CD8-positive, alpha-beta T cell (primary cell): ENCODE measurements at places on chromosomes 1 and 21.

GRCh38 chr1:25467193-25467592 is 36.5 kb downstream of the MACO1 start:
- peak; percentile 34 for DNase-seq

DNA sequence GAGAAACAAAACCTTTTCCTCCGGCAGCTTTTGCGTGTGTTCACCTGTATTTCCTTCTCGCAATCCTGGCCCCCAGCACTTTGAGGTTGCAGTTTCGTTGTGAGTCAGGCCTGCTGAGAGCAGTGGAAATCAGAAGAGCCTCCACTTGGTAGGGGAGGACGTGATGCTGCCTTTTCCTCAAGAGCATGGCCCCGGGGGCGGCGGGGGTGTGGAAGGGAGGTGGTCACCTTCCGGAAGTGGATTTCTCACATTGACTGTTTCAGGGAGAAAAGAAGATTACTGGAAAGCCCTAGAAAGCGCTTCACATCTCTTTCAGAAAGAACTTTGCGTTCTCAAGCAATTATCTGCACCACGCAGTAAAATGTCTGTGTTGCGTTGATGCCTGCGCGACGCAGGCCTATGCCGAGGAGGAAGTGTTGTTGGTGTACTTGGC is 12.2 kb upstream of the IL10 start:
- peak; percentile 59 for DNase-seq

DNA sequence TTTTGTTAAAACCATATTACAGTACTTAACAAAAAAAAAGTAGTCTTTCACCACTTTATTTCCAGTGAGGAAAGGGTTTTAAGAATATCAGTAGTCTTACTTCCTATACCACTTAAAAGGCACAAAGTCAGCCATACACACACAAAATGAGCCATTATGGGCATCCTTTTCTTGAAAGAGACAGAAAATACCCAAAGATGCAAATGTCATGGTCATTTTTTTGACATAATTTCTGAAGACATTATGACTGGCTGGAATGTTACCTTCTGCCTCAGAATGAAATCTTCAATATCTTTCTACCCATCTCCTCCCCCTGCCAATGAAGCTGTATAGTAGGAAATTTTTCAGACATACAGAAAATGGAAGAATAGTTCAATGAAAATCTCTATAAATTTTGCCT is 237.7 kb downstream of the SLC45A1 start:
- no peak for DNase-seq

GRCh38 chr1:82721702-82722101 is 921.0 kb downstream of the ADGRL2 start:
- DNase-seq = no peak

DNA sequence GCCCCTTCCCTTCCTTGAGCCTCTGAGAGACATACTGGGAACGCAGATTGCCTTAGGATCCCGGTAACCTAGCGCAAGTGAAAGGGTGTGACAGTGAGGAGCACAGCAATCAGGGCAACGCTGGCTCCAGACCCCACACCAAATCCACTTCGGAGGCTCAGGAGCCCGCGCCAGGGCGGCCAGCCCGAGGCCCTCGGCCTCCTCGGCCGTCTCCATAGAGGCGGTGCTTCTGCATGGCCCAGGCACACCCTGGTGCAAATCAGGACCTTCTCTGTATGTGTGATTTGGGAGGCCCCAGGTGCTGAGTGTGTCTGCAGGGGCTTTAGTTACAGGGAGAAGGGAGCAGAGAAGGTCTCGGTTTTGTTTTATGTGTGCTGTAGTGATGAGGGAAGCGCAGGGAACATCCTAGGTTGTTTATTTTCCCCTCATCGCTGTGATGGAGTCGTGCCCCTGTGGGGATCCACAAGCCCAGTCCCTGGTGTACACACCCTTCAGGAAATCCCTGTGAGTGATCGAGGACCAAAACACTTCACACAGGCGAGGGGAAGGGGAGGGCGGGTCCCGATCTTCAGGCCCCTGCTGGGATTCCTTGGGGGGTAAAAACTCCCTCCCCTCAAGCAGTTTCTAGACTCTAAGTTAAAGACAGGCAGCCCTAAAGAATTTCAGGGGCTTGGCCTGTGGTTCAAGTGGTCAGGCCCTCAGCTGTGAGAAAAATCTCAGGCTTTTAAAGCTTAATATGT is 9.4 kb downstream of the KIAA1614 start:
- no peak for DNase-seq

DNA sequence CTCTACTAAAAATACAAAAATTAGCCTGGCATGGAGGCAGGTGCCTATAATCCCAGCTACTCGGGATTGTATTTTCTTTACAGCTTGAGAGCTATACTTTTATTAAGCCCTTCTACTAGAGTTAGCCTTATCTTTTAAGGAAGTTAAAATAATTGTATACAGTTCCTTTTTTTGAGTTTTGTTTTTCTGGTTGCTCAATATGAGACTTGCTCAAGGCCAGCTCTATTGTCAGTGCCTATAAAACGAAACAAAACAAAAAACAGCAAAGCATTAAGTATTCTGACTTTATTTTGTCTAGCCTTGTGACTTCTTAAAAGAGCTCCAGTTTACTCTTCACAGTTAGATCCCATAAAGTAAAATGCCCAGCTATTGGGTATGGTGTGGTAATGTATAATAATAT is 17.2 kb downstream of the PKN2 start:
- DNase-seq = no peak

- DNase-seq = no peak
Measured at GRCh38 chr1:182699393-182700350, 15.3 kb upstream of the RGS8 start.

- no peak for DNase-seq
Measured at GRCh38 chr1:62753031-62753965, 30.6 kb upstream of the ATG4C start.

DNA sequence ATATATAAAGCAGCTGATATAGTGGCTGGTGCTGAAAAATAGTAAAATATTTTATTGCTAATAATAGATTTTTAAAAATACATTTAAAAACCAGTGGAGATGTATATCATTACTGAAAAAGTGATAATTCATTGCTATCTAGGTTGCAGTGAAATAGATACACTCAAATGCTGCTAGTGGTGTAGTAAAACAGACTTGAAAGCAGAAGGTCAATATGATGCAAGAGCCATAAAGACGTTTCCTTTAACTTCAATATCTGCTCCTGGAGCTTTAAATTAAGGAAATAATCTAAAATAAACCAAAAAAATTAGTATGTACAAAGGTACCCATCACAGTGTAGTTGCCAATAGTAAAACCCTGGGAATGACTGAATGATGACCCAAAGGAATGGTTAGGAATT is 26.2 kb downstream of the RHEX start:
- DNase-seq = no peak

DNA sequence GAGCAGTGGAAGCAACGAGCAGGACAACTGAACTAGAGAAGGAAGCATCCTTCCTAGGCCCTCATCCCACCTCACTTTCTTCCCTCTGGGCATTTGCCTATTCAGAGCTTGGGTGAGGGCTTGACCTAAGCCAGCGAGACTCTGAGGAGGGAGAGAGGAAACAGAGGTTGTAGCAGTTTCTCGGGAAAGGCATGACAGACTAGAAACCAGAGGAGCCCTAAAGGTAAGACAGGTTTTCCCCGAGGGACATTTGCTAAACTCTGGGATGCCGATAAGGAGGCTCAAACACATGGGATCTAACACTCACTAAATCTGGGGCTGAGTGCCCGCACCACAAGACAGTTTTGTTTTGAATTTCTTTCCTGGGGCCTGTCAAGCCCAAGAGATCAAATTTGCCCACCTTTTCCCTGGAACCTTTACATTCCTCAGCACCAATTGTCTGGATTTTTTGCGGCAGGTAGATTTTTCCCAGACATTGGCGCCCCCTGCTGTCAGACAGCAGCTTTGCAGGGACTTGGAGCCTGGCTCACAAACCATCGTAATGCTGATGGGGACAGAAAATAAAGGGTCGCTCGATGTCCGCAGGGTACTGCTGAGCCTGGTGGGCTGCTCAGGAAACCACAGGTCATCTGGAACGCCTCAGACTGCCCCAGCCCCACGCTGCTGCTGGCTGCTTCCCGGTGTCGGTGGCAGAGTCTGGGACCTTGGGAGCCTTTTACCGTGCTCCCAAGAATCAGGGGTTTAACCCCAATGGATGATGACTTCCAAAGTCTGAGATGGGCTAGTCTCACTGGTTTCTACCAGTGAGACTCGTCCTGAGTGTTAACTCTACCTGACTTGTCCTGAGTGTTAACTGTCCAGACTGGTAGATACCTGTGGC is 23.4 kb upstream of the TSPAN2 start:
- DNase-seq = peak; percentile 33

- DNase-seq = no peak
Measured at GRCh38 chr1:31714442-31715086, 10.7 kb upstream of the COL16A1 start.

- no peak for DNase-seq
Measured at GRCh38 chr21:28447462-28447861, 545.2 kb downstream of the LTN1 start.

GRCh38 chr1:191953526-191953925 is 204.7 kb upstream of the RGS18 start:
- DNase-seq = no peak

DNA sequence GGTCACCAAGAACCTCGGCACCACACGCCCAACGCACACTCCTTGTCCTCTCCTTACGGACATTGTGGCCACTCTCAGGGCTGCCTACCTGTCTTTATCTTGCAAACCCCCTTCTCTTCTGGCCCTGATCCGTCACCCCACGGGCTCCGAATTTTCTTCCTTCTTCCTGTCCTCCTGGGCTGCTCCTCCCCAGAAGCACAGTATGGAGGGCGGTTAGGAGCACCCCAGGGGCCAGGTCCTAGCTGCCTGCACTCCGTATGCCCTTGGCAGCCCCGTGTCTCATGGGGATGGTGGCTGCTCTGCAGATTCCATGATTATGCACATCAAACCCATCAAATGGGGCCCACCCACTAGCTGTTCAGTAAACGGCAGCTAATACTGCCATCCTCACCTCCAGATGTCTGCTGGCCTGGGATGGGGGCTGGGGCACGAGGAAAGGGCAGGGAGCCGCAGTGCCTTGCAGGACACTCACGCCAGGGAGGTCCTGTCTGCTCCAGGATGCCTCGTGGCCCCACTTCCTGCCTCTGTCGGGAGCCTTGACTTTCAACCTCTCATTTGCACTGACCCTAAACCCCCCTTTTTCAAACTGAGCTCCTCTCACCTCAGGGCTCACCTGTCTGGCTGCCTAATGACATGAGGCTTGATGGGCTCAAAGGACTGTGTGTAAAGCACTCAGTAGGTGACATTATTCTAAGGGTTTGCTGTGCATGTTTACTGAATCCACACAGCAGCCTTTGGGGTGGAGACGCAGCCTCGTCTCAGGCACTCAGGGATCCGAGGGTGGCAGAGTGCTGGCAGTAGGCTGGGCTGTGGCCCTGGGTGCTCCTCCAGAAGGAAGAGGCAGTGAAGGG is 4.4 kb downstream of the TTC34 start:
- DNase-seq = no peak

DNA sequence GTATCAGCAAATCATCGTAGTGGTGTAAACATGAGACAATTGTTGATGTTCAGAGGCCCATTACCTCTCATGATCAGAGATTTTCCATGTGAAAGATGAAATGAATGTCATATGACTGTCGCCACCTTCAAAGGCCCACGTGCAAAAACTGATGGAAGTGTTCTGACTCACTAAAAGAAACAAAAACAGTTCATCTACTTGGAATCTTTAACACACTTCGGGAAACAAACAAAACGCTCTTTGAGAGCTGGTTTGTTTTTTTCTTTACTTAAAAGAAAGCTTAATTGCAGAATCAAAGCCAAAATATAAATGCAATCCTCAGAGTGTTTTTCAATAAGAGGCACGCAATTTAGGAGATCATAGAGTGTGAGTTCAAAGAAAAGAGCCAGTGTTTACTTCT is 100.8 kb downstream of the PLPPR4 start:
- no peak for DNase-seq

GRCh38 chr1:156832434-156832833 is 15.8 kb upstream of the SH2D2A start:
- no peak for DNase-seq

DNA sequence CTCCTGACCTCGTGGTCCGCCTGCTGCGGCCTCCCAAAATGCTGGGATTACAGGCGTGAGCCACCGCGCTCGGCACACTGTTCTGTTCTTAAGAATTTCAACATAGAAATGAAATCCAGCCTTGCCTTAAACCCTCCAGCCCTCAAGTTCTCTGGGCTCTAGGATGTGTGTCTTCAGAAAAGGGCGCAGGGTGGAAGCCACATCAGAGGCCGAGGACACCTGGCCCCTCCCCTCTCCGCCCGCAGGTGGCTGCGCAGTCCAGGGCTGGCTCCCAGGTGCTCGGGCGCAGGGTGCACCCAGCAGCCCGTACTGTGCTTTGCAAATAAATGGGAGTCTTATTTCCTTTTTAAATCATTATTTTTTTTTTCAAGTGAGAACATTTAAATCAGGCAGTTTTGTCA is 2.0 kb upstream of the C1orf174 start:
- DNase-seq = no peak

- DNase-seq = no peak
Measured at GRCh38 chr1:202357506-202357905, 9.0 kb downstream of the PPP1R12B start.

DNA sequence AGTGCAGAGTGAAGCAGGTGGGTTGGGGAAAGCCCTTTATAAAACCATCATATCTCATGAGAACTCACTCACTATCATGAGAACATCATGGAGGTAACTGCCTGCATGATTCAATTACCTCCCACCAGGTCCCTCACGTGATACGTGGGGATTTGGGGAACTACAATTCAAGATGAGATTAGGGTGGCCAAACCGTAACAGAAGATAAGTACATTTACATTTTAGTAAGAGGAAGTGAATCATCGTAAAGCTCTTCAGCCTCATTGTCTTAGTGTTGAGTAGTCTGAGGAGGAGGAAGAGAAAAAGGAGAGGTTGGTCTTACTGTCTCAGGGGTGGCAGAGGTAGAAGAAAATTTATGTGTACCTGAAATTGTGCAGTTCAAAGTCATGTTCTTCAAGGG is 1053.4 kb upstream of the ADGRL4 start:
- no peak for DNase-seq

DNA sequence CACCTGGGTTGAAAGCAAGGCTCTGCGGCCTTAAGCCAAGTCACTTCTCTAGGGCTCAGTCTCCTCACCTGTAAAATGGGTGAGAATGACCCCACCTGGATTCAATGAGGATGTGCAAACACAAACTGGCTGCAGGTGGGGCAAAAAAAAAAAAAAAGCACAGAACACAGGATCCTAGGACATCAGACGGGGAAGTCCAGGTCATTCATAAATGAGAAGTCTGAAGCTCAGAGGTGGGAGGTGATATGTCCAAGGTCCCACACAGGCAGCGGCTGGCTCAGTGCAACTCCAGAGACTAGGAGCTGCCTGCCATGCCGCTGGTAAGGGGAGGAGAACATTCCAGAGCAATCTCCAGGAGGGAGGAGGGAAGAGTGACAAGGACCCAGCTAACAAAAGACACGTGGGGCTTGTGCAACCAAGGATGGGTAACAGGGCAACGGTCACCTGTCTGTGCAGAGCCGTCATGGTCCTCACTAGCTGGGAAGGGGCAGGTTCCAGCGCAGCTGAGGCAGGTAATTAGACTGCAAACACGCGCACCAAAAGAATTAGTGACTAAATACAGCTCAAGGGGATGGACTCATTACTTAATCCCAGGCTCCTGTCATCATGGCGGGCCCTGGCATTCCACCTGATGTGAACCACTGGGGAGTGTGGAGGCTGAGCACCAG is 19.5 kb downstream of the IFFO2 start:
- no peak for DNase-seq

- no peak for DNase-seq
Measured at GRCh38 chr21:29170944-29171343, 40.5 kb downstream of the MAP3K7CL start.

- DNase-seq = peak; percentile 45
Measured at GRCh38 chr1:202998836-202999750, 8.1 kb upstream of the TMEM183A start.
